ENCODE measurements at places on chromosomes 2 and 18. TPM values are rescaled to one million over a fixed set of nuclear protein-coding genes. Genes with fewer than 3 reads are reported as not detected.

DNA sequence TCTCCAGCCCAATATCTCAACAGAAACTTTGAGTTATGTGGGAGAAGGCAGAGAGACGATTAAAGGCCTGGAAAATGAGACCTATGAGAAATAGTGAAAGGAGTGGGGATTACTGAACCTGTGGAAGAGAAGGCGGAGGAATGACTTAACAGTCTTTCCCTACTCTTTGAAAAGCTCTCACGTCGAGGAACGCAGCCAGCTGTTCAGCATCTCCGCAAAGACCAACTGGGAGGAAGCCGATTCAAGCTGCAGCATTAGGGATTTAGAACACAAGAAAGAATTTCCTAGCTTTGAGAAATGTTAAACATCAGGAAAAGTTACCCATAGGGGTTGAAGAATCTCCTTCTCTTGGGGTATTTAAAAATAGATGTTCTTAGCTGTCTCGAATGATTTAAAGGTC lies 233.2 kb upstream of the PARD3B start:
- H3K27me3 ChIP-seq: no peaks in the 10 kb centered on the region
- H3K4me3 ChIP-seq: no peak overlapping the region
- no peaks in the 10 kb centered on the region for H3K4me1 ChIP-seq
- no peaks in the 10 kb centered on the region for H3K36me3 ChIP-seq

DNA sequence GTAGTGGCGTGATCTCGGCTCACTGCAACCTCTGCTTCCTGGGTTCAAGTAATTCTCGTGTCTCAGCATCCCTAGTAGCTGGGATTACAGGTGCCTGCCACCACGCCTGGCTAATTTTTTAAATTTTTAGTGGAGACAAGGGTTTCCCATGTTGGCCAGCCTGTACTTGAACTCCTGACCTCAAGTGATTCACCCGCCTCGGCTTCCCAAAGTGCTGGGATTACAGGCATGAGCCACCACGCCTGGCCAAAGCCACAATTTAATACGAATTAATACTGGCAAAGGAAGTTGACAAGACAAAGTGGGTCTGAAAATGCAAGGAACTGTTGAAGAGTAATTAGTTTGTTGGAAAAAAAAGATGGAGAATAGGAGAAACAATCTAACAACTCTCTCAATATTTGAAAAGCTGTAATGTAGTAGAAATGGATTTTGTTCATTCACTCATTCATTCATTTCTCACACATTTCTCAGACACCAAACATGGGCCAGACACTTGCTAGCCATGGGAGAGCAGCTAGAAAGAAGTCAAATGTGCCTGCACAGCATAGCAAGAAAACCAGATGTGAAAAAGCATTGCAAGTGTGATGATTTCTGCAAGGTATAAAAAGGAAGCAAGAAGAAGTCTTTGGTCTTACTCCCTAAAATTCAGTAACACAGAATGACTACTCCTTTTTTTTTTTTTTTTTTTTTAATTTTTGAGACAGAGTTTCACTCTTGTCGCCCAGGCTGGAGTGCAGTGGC lies 39.4 kb upstream of the ATL2 start:
- no peak overlapping the region for H3K27ac ChIP-seq
- DNase-seq: no peak
- peaks cover 2% of the 10 kb centered on the region for H3K27me3 ChIP-seq
- no peaks in the 10 kb centered on the region for H3K36me3 ChIP-seq
- no peak overlapping the region for H3K4me3 ChIP-seq

DNA sequence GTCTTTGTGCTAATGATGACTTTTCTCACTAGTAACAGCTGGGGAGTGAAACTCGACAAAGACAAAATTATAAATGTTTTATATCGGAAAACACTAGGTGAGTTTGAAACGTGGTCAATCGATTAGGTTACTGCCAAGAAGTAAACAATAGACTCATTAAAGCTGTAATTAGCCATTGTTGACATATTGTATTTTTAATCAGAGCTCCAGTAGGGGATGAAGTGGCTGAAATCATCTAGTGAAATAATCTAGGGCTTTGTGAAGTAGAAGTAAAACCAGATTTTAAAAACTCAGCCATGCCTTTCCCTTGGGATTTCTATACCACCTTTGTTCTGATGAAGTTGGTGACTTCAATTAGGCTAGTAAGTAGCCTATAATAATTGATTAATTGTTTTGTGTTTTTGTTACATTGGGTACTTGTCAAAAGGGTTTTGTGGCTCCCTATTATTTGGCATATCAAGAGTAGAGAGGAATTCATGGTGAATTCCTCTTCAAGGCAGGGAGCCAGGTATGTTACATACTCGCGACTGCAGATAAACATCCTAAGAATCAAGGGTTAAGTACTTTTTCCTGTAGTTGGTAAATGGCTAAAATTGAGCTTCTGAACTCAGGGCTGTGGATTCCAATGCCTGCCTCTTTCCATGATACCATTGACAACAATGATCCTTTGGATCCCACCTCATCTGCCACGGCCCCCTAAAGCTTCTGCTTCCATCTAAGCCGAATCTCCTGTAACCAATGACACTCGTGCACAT lies 31.6 kb downstream of the RAB27B start:
- H3K36me3 ChIP-seq: no peaks in the 10 kb centered on the region
- no peak overlapping the region for H3K4me3 ChIP-seq
- no peaks in the 10 kb centered on the region for H3K4me1 ChIP-seq
- H3K27ac ChIP-seq: no peak overlapping the region

- H3K36me3 ChIP-seq: no peaks in the 10 kb centered on the region
- no peaks in the 10 kb centered on the region for H3K27me3 ChIP-seq
- DNase-seq: peak; percentile 4
- H3K4me3 ChIP-seq: peak overlapping the region; percentile 98
- H3K4me1 ChIP-seq: peaks cover 16% of the 10 kb centered on the region
Measured at GRCh38 chr2:151260573-151261230, 961 bp downstream of the RBM43 start.

Gene VAMP8
- polyA plus RNA-seq: 393 TPM

Gene CPLX4
- not detected for polyA plus RNA-seq

All from CD4-positive, CD25-positive, alpha-beta regulatory T cell (primary cell).